ENCODE measurements at places on chromosomes 3 and 15.

- DNase-seq = no peak
Measured at GRCh38 chr3:141557961-141558706, 71.3 kb downstream of the RASA2 start.

GRCh38 chr3:31536497-31536896 is 3.8 kb downstream of the STT3B start:
- no peak for DNase-seq

DNA sequence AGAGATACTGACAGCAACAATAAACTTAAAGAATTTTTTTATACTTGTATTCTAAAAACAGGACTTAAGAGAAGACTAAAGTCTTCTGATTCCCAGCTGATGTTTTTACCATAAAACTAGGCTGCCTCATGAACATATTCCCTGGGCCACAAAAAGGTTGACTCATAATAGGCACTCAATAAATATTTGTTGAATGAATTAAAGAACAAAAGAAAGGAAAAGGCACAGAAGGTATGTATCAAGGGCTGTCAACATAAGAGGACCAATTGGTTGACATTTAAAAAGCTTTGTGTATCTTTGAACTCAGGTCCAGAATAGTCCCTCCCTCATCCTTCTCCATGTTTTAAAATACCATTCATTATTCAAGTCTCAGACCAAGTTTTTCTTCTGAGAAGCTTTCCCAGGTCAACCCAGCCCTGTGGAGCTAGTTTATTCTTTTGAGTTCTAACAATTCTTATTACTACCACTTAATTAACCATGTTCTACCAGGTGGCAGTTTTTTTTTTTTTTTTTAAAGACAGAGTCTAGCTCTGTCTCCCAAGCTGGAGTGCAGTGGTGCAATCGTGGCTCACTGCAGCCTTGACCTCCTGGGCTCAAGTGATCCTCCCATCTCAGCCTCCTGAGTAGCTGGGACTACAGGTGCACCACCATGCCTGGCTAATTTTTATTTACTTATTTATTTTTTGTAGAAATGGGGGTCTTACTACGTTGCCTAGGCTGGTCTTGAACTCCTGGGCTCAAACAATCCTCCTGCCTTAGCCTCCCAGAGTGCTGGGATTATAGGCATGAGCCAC is 17.5 kb upstream of the ARHGEF3 start:
- DNase-seq = no peak

DNA sequence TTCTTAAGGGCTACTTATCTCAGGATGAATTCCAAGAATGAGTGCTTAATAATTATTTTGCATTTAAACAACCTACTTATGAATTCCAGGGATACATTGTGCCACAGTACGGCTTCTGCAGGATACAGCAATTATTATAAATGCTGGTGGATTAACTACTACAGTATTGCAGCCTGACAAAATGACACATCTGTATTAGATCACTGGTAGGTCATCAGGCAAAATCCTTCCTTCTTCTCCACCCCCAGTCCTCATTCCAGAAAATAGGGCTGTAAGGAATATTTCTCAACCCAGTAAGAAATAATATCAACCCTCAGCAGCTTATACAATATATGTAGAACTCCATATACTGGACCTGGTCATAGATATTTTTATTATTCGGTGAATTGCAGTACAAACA is 79.3 kb upstream of the RORA start:
- DNase-seq = no peak

DNA sequence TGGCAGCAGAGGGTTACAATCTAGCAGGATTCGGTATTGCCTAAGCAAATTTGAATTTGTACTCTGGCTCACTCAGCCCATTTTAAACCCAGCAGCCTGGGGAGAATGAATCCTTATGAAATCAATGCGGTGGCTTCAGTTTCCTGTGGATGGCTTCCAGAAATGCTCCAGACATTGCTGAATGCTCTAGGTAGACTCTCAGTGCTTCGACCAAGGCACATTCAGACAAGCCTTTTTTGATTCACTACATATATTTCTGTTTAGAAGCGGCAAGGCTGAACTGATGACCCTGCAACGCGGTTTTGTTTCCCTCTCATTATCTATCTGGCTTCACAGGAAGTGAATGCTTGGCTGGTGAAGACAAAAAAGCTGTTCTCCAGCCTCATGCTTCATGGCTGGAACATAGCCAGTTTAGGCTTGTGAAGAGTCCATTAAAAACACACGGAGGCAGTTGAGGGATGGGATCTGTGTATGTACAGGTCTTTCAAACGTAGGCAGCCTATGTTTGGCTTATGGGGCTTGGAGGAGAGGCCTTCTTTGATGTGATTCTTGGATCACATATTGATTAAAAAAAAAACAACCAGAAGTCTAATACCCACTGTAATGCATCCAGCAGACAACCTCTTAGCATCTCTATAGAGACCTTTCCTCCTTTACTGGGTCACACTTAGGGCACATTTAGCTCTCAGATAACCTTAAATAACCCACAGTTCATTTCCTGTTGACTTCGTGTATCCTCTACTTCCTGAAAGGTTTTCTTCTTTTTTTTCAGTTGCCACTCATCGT is 400.2 kb upstream of the TBL1XR1 start:
- DNase-seq = peak; percentile 61
